MCF 10A (cell line): ENCODE measurements at places on chromosomes 7 and 10. TPM values are rescaled to one million over a fixed set of nuclear protein-coding genes. Genes with fewer than 3 reads are reported as not detected.

Gene NRCAM
- 1.1 and 1.2 TPM in 2 replicates for total RNA-seq

Gene FAM237B
- not detected in 2 replicates for total RNA-seq

Gene C7orf33
- total RNA-seq = not detected in 2 replicates

Gene GPER1
- 0.28 and 0.32 TPM in 2 replicates for total RNA-seq

Gene MYO3A
- not detected in 2 replicates for total RNA-seq

Gene NEUROD6
- not detected in 2 replicates for total RNA-seq

Gene TET1
- 0.05 TPM in 1 of 2 replicates, not detected in the other for total RNA-seq

Gene PSMG3
- 38.2 and 42.1 TPM in 2 replicates for total RNA-seq

Gene ACSL5
- total RNA-seq = 0.12 and 0.68 TPM in 2 replicates

Gene SYT15B
- 0.07 TPM in 1 of 2 replicates, not detected in the other for total RNA-seq

Gene UNC5B
- total RNA-seq = 80.5 and 82.4 TPM in 2 replicates

Gene SPDYE16
- total RNA-seq = 0.29 TPM in 1 of 2 replicates, not detected in the other

Gene GATA3
- 13.1 and 14.6 TPM in 2 replicates for total RNA-seq

Gene GPR15LG
- not detected in 2 replicates for total RNA-seq

Gene SLC18A3
- not detected in 2 replicates for total RNA-seq

Gene AOC1
- 0.23 TPM in 1 of 2 replicates, not detected in the other for total RNA-seq

Gene DYDC2
- not detected in 2 replicates for total RNA-seq

Gene C7orf57
- 0.37 and 0.52 TPM in 2 replicates for total RNA-seq

Gene FAM221A
- 0.25 and 0.44 TPM in 2 replicates for total RNA-seq

Gene PDCD11
- 73.2 and 81.7 TPM in 2 replicates for total RNA-seq

Gene PAPOLB
- not detected in 2 replicates for total RNA-seq

Gene C10orf62
- 0.26 TPM in 1 of 2 replicates, not detected in the other for total RNA-seq

Gene PPA1
- 221 and 293 TPM in 2 replicates for total RNA-seq

Gene COL13A1
- total RNA-seq = 0.22 and 0.47 TPM in 2 replicates

Gene FAM25A
- total RNA-seq = not detected in 2 replicates

Gene AKR1C3
- total RNA-seq = 22.0 and 22.9 TPM in 2 replicates

Gene LFNG
- 1.7 and 2.4 TPM in 2 replicates for total RNA-seq

Gene NODAL
- not detected in 2 replicates for total RNA-seq

Gene TRA2A
- 92.9 and 113 TPM in 2 replicates for total RNA-seq

Gene SLC25A40
- total RNA-seq = 10.7 and 12.8 TPM in 2 replicates
